ENCODE measurements at places on chromosomes 13 and 19. TPM values are rescaled to one million over a fixed set of nuclear protein-coding genes. Genes with fewer than 3 reads are reported as not detected.

CYP2A6 gene
- not detected for total RNA-seq

LRRC8E gene
- 3.5 TPM for total RNA-seq

ZNF528 gene
- total RNA-seq, result 6.6 TPM

UQCRFS1 gene
- 42.0 TPM for total RNA-seq

NR2F6 gene
- total RNA-seq, result 76.9 TPM

ZIK1 gene
- 7.1 TPM for total RNA-seq

ZNF416 gene
- total RNA-seq, result 5.4 TPM

SH2D3A gene
- total RNA-seq, result not detected

PSG1 gene
- total RNA-seq, result not detected

ZNF560 gene
- 1.2 TPM for total RNA-seq

PRR19 gene
- total RNA-seq, result 0.88 TPM

ANGPTL8 gene
- total RNA-seq, result not detected

CYP4F11 gene
- not detected for total RNA-seq

KBTBD6 gene
- total RNA-seq, result 8.3 TPM

XAB2 gene
- total RNA-seq, result 69.7 TPM

ZNF835 gene
- total RNA-seq, result 0.64 TPM

OR7D2 gene
- under 0.01 TPM for total RNA-seq

PROZ gene
- total RNA-seq, result not detected

YJEFN3 gene
- 0.26 TPM for total RNA-seq

DHRS12 gene
- total RNA-seq, result 1.8 TPM

ZNF69 gene
- total RNA-seq, result 13.3 TPM

UHRF1 gene
- total RNA-seq, result 53.4 TPM

ZNF726 gene
- total RNA-seq, result 2.2 TPM

FAM124A gene
- 1.2 TPM for total RNA-seq

GNG8 gene
- not detected for total RNA-seq

SIAH3 gene
- 0.08 TPM for total RNA-seq

CNFN gene
- not detected for total RNA-seq

ZIC5 gene
- total RNA-seq, result not detected

OR10H1 gene
- not detected for total RNA-seq

APOC4 gene
- not detected for total RNA-seq

SIGLEC14 gene
- not detected for total RNA-seq

ZNF681 gene
- 1.8 TPM for total RNA-seq

DACH1 gene
- 9.6 TPM for total RNA-seq

TNFSF11 gene
- 32.7 TPM for total RNA-seq

RGL3 gene
- total RNA-seq, result under 0.01 TPM

C19orf73 gene
- 0.32 TPM for total RNA-seq

DGKH gene
- total RNA-seq, result 7.8 TPM

BCAM gene
- total RNA-seq, result 31.2 TPM

NRTN gene
- total RNA-seq, result 1.6 TPM

LTBP4 gene
- total RNA-seq, result 78.5 TPM

ERICH6B gene
- total RNA-seq, result not detected

CIC gene
- 29.5 TPM for total RNA-seq

SETDB2 gene
- 5.1 TPM for total RNA-seq

FFAR2 gene
- not detected for total RNA-seq

ADGRE3 gene
- not detected for total RNA-seq

FXYD5 gene
- 149 TPM for total RNA-seq

DIRAS1 gene
- 0.26 TPM for total RNA-seq
